C1 segment of cervical spinal cord (tissue), 14 donors: ENCODE measurements at places on chromosomes 11 and 22.

DNA sequence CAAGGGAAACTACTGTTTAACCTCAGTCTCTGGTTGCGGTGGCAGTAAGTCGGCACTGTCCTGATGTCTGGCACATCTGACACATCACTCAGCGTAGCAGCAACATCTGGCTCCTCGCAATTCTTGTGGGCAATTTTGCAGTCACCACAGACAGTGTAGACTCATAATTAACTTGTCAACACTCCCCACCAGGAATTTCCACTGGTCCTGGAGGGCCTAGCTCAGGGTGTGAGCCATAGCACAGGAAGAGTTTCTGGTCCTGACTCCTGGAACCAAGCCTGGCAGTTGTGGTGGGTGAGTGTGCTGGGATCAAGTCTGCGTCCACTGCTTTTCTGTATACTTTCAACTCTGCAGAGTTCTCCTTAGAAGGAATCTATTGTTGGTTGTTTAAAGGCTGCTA is 209.7 kb downstream of the SNX19 start:
- no peak for DNase-seq

DNA sequence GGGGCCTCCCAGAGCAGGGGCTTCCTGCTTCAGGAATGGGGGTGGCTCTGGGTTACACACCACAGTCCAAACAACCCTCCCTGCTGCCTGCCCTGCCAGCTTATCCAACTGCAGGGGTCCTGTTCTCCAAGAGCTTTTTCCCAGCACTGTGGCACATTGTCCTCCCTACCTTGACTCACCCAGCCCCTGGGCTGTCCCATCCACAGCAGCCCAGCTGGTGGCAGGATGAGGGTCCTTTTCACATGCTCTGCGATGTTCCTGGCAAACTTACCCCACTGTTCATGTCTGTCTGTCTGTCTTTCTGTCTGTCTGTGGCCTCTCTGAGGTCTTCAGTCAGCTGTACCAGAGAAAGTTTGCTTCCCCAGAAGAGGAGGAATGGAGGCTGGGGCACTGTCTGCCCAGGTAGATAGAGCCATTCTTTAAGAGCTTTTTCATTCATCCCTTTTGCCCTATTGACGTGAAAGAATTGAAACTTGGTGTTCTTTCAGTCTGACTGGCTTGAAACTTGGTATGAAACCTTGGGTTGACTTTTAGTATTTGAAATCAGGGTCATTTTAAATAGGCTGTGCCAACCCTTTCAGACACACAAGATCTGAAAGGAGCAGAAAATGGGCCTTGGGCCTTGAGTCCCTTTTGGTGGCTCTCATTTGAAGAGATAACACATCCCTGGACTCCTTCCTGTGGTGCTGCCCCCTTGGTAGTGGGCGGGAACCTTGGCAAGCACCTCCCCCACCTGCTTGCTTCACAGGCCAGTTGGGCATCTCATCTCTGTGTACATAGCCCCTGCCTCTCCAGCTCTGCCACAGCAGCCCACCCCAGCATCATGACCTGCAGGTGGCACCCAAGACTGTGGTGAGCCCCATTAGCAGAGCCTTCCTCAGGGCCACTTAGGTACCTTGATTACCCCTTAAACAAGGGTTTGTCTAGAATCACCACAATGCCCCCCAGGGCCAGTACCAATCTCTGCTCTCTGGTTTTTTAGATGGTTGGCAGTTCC is 74.6 kb upstream of the SUSD2 start:
- DNase-seq: no peak

DNA sequence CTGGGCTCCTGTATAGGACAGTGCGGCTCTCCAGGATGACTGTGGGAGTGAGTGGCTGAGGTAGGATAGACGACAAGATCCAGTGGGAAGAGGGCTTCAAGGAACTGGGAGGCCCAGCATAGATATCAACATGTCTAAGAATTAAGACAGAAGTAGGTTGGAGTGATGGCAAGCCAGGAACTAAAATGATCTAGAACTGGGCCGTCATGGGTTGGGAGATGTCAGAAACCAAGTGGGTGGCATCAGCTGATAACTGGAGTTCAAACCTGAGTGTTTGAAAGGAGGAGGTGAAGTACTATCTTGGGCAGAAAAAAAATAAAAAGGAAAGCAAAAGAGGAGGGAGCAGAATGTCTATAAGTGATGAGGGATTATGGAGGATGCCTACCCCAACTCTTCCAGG is 7.1 kb upstream of the MEN1 start:
- no peak for DNase-seq

GRCh38 chr22:47626428-47627390 is 864.3 kb downstream of the TBC1D22A start:
- DNase-seq: no peak

- peak; percentile 54 for DNase-seq
Observed at GRCh38 chr11:19345519-19345847, 104.7 kb upstream of the E2F8 start.

GRCh38 chr11:130070846-130071200 is 1.1 kb downstream of the APLP2 start:
- peak; percentile 57 for DNase-seq

DNA sequence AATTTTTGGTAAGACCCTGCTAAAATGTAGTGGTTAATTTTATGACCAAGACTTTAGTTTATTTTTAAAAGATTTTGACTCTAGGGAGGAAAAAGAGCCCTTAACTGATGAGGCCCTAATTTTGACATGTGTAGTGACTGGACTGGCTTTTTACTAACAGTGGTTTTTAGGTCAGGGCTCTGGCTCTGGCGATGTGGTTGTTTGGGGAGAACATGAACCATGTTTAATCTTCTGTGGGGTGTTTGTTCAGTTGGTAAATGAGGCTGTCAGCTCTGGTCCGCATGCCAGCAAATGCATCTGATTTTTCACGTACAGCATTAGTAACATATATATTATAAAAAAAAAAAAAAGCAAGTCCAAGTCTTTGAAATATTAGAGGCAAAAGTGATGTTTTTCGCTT is 104.3 kb downstream of the EXT2 start:
- DNase-seq: no peak
